Stimulated activated CD4-positive, alpha-beta T cell treated with anti-CD3 and anti-CD28 coated beads, Interleukin-4, amount 100 ng/mL, for 24 hours (primary cell): ENCODE measurements at places on chromosomes 2 and 18.

DNA sequence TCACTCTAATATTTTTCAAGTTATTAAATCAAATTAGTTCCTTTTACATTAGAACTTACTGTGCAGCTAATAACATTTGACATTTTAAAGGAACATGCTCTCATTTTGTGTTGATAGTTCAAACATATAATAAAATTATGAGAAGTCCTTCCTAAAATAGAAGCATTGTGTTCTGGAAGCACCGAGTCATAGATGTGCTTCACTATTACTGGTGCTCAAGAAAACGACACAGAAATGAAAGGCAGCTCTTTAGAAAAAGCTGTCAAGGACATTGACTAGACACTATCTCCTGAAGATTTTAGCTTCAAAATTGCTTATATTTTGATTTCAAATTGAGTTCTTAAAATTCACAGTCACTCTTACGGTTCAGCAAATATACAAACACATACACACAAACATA, 338.3 kb downstream of the NBAS start:
- DNase-seq: no peak

GRCh38 chr2:19494241-19494640, 135.8 kb upstream of the OSR1 start:
- no peak for DNase-seq

- no peak for DNase-seq
Observed at GRCh38 chr2:240620859-240621258, 4.4 kb upstream of the GPR35 start.

DNA sequence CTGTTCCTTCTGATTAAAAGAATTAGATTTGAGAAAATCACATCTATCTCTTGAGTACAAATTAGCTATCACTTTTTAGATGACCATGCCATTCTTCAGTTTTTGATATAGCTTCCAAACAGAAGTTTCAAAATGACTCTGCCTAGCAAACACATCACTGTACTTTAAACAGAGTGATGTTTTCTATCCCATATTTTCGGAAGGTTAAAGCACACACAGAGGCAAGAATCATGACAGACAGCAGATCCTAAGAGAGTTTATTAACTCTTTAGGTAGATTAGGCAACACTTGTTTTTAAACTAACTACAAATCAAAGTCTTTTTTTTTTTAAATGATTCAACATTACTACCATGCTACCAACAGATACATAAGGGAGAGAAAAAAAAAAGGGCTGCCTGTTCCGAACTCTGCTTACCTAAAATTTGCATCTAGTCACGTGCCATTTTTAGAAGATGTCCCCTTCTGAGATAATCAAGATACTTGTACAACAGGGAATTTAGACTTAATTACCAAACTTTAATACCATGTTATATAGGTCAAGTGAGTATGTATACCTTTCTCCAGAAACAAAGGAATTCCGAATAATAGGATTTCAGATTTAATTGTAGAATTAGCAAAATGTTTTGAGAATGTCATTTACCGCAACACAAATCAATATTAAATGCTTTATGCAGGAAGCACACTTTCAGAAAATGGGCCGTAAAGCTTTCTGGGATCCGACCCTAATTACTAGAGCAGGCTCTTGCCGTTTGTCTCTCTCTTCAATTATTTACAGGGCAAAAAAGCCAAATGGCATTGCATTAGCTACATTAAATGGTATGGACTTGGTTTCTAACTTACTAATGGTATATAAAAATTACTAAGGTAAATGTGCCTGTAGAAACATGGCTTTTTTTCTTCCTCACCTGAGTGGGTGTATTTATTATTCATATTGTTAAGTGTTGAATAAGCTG, 2.6 kb downstream of the RBMS1 start:
- no peak for DNase-seq

- DNase-seq: peak; percentile 48
Observed at GRCh38 chr2:216015722-216016464, 2.5 kb upstream of the MREG start.

DNA sequence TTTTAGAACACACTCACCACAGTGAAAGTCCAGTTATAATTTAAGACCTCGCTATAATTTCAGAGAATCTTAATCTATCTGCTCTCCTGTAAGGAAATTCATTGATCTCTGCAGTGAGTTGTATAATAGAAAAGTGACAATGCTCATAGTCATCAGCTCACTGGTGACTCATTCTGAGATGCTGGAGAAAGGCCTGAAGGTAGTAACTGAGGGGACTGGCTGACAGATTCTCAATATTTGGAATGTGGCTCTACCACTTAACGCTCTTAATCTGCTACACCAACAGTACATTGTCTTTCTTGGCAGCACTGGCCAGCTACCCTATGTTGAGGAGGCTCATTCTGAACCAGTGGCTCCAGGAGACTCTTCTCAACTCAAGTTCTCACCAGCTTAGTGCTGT, 246.1 kb downstream of the RPRM start:
- no peak for DNase-seq

GRCh38 chr18:55382277-55382805, 205.7 kb downstream of the TCF4 start:
- DNase-seq: no peak

- DNase-seq: peak; percentile 62
Observed at GRCh38 chr2:105396254-105397024, 2.4 kb downstream of the FHL2 start.

DNA sequence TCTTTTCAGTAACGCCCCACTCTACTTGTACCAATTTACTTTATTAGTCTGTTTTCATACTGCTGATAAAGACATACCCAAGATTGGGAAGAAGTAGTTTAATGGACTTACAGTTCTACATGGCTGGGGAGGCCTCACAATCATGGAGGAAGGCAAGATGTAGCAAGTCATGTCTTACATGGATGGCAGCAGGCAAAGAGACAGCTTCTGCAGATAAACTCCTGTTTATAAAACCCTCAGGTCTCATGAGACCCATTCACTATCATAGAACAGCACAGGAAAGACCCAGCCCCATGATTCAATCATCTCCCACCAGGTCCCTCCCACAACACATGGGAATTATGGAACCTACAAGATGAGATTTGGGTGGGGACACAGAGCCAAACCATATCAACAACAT, 38.8 kb upstream of the OSBPL6 start:
- no peak for DNase-seq

DNA sequence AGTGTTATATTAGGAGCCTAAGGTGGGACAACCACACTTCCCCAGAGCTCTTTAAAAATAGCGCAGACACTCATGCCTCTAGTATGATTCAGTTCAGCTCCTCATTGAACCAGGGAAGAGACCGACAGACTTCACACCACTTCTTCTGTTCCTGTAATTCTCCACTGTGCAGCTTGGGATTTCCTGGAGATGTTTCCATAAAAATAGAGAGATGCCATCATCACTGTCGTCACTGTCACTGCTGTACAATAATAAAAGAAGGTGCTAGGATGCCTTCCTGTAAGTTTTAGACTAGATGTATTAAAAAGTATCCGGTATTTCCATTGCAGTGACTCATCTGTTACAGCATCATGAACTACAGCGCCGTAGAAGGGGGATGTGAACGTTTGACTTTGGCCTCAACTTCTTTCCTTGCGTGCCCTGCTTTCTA, 110.9 kb downstream of the FAM210A start:
- DNase-seq: no peak
